ENCODE measurements at places on chromosomes 3 and 15. TPM values are rescaled to one million over a fixed set of nuclear protein-coding genes. Genes with fewer than 3 reads are reported as not detected.

The WWTR1 gene
- 111 TPM for total RNA-seq

DNA sequence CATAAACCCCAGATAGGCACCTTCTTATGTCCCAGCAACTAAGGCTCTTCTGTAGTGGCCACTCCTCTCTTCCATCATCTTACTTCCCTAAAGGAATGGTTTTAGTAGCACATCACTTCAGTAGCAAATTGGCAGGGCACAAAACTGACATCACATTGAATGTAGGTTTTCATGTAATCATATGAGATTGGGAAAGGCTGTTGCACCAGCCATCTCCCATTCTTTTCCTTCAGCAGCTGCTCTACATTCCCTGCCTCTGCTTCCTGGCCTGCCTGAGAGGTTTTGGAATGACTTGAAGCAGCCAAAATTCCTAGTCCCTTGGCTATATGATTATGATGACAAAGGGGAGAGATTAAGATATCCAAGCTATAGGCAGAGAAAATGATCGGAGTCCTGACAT lies 36.5 kb downstream of the NSUN3 start:
- no peak for DNase-seq

The PGBD4 gene
- 1.3 TPM for total RNA-seq

- no peak for DNase-seq
Observed at GRCh38 chr3:171260899-171261298, 199.3 kb downstream of the TNIK start.

- no peak for DNase-seq
Observed at GRCh38 chr3:97711654-97712053, 52.9 kb upstream of the ARL6 start.

DNA sequence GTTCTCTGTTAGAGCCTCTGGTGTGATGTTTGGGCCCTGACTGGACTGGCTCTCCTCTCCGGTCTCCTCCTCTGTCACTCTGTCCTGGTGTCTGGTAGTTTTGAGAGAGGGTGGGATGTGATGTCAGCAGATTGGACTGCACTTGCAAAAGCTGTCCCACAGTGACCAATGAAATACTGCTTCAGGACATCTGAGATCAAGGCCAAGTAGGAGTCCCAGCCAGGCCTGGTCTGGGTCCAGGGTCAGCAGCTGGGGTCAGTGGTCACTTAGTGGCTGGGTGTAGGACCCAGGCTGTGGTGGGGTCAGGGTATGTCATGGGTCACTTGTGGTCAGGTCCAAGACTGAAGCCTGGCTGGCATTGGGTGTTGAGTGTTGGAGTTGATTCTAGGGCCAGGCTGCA lies 20.9 kb downstream of the ALDH1L1 start:
- DNase-seq = no peak

GRCh38 chr3:191094057-191094845 lies 104.8 kb upstream of the OSTN start:
- no peak for DNase-seq

GRCh38 chr3:192915722-192916121 lies 1.9 kb downstream of the MB21D2 start:
- no peak for DNase-seq

The WDR49 gene
- total RNA-seq = 0.09 TPM

GRCh38 chr3:108079043-108079442 lies 11.8 kb downstream of the CD47 start:
- DNase-seq = no peak

The OR5K2 gene
- total RNA-seq = not detected

The LTK gene
- total RNA-seq = not detected

DNA sequence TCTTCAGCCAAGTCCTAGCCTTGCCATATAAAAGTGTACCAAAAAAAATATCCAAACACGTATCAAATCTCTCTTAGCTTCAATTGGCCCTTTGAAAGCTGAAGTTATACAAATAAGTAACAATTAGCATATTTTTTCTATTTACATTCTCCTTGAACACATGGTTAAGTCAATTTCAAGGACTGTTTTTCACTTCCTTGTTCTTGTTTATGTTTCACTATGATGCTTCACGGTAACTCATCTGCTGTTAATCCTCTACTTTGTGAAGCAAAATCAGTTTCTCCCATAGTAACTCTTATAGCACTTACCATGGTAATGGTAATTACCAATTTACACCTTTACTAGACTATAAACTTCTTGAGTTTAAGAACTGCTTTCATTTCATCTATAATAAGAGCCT lies 10.6 kb upstream of the SPRED1 start:
- no peak for DNase-seq

GRCh38 chr3:172170841-172171240 lies 131.5 kb downstream of the FNDC3B start:
- no peak for DNase-seq

DNA sequence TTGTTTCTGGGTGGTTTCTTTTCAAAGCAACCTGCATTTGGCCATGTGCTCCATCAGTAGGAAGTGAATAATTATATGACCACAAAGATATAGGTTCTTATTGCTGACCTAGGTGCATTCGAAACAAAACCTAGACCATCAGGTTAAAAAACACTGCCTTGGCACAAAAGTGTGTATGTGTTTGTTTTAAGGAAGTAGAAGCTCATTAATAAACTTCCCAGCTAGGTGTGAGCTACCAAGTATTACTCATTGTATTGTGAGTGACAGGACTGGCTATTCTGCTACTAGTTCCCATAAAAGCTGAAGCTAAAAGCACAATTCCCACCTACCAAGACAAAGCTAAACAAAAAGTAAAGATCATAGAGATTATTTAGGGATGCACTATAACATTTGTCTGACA lies 168.2 kb downstream of the TP63 start:
- no peak for DNase-seq

The PLCH1 gene
- under 0.01 TPM for total RNA-seq

The HYAL3 gene
- 24.0 TPM for total RNA-seq

The CLRN1 gene
- total RNA-seq = not detected

DNA sequence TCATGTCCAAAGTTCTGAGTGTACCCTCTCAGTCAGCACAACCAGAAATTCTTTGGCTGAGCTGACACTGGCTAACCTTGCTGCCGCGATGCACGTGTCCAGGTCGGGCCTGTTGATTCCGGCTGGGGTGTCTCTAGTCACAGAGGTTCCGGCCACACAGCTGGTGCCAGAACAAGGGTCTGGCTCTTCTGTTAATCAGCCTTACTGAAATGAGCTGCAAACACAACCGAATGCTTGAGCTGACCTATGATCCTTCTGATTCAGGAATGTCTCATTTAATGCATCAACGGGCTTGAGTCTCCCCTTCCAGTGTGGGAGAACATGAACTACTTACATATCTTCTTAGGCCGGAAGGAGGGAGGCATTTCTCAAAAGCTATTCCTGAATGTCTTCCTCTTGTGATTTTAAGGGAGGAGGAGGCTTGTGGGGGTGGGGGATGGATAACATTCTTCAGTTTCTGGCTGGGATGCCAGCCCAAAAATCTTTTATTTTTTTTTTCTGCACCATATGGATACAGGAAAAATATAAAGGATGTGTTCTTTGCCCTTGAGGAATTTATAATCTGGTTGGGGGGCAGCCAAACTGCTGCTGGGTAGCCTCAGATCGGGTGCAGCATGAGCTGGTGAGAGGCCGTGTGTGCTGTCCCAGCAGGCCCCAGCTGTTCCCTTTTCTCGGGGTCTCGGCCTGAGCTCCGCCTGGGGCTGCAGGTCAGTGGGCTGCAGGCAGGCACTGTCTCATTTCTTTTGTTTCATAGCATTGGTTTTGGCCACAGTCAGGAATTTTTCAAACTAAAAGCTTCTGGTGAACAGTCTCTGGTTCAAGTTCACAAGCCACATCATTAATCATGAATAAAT lies 319.1 kb upstream of the TBL1XR1 start:
- peak; percentile 67 for DNase-seq

DNA sequence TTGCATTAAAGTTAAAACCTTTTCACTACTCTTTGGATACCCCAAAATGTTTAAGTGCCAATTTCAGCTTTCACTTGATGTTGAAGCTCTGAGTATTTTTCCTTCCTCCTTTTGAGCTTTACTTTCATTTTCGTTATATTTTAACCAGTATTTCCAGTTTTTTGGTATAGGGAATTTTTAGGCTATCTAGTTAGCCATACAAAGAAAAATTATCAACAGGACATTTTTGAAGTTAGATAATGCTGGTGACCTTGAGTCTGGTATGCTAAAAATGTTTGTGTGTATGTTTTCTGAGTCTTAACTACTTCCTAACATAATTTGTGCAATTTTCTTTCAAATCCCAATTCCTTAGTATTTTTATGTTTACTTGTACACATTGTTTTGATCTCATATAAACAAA lies 284.8 kb downstream of the OTOL1 start:
- no peak for DNase-seq

GRCh38 chr3:3109407-3110298 lies 521 bp downstream of the IL5RA start:
- DNase-seq = no peak

The RBP2 gene
- not detected for total RNA-seq

DNA sequence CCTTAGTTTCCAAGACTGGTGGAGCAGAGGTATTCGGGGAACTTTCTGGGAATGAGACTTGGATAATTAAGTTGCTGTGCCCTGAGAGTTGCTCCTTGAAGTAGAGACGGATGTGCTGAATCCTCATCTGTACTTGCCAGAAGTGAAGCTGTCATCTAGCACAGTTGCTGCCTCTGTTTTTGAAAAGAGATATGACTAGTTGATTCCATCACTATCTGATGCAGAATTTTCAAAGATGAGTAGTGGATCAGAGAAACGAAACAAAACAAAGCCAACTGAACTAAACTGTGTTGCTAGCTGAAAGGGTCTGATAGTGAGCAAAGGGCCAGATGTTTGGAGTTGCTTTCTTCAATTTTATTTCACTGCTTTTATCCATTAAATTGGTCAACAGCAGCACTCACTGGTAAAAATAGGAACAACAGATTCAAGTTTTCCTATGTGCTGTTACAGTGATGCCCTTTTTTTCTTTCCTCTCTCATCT lies 52.7 kb downstream of the MITF start:
- peak; percentile 65 for DNase-seq

The ZSCAN29 gene
- 31.3 TPM for total RNA-seq

GRCh38 chr3:81472600-81473362 lies 288.7 kb downstream of the GBE1 start:
- DNase-seq = peak; percentile 82

GRCh38 chr3:188911026-188911850 lies 260.5 kb upstream of the TPRG1 start:
- DNase-seq = no peak

GRCh38 chr15:100940767-100941379 lies 21.7 kb downstream of the LRRK1 start:
- DNase-seq = no peak

GRCh38 chr3:190558316-190558715 lies 44.4 kb downstream of the IL1RAP start:
- DNase-seq = no peak

DNA sequence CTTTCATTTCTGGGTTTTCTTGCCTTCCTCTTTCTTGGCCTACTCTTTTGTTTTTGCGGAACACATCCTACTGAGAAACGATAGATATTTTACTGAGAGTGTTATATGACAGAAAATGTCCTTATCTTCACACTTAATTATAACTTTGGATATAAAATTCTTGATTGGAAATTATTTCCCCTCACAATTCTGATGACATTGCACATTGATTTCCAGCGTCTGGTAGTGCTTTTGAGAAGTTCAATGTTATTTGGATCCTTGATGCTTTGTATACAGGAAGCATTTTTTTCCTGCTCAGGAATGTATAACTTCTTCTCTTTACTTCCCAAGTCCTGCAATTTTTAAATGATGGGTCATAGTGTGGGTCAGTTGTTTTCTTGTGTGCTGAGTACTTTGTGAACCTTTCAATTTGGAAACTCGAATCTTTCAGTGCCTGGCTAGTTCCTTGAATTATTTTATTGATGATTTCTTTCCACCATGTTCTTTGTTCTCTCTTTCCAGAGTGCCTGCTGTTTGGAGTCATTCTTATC lies 183.9 kb downstream of the PDCD6IP start:
- DNase-seq = no peak

GRCh38 chr3:169954142-169954756 lies 12.4 kb upstream of the SEC62 start:
- DNase-seq = no peak

The ELL3 gene
- 2.9 TPM for total RNA-seq

DNA sequence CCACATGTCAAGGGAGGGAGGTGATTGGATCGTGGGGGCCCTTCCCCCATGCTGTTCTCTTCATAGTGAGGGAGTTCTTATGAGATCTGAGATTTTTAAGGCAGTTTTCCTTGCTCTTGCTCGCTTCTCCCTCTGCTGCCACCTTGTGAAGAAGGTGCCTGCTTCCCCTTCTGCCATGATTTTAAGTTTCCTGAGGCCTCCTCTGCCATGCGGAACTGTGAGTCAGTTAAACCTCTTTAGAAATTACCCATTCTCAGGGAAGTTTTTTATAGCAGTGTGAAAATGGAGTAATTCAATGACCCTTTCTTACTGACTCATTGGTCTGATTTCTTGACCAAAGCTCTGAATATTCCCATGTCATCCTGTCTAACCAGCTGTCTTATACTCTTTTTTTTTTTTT lies 484.4 kb upstream of the TPRG1 start:
- peak; percentile 25 for DNase-seq

The SEC11A gene
- total RNA-seq = 256 TPM

The SEMA6D gene
- 2.9 TPM for total RNA-seq

GRCh38 chr15:100111125-100112060 lies 230.4 kb downstream of the ADAMTS17 start:
- peak; percentile 79 for DNase-seq

DNA sequence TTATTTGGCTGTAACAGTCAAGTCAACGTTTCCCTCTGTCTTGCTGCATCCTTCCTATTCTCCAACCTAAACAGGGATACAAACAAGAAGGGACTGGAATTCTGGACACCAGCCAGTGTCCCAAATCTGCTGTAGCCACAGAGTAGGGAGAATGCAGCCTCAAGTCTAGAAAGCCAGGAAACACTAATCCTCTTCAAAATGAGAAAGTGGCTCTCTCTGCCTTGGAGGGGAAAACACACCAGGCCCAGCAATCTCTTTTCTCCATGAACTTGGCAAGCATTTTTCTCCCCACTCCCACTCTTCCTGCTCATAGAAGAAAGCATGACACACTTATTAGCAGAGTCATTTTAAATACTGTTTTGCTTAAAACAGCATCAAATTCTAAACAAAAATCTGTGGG lies 781.7 kb downstream of the SQOR start:
- no peak for DNase-seq

The SLC15A2 gene
- 0.33 TPM for total RNA-seq

DNA sequence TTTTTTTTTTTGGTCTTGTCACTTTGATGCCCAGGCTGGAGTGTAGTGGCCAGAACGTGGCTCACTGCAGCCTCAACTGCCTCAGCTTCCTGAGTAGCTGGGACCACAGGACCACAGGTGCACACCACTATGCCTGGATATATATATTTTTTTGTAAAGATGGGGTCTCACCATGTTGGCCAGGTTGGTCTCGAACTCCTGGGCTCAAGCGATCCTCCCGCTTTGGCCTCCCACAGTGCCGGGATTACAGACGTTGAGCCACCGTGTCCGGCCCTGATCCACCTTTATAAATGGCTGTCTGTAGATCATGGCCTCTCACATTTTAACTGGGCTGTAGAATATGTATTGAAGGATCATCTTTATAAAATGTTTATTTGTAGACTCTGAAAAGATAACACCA lies 1.9 kb upstream of the EIF3J start:
- no peak for DNase-seq

GRCh38 chr15:99702895-99703602 lies 30.2 kb downstream of the LYSMD4 start:
- DNase-seq = peak; percentile 59

The SERINC4 gene
- total RNA-seq = not detected
